Nasal cavity respiratory epithelium epithelial cell of viscerocranial mucosa (primary cell): ENCODE measurements at places on chromosomes 13 and 19. TPM values are rescaled to one million over a fixed set of nuclear protein-coding genes. Genes with fewer than 3 reads are reported as not detected.

ZNF560 gene
- 1.6 and 2.7 TPM in 2 replicates for total RNA-seq

PPFIA3 gene
- 2.5 and 3.8 TPM in 2 replicates for total RNA-seq

ZNF709 gene
- total RNA-seq, result 0.34 and 1.1 TPM in 2 replicates

NLRP7 gene
- total RNA-seq, result under 0.01 TPM in 1 of 2 replicates, not detected in the other

CEACAM3 gene
- 0.07 TPM in 1 of 2 replicates, not detected in the other for total RNA-seq
